Anterior cingulate cortex (tissue), 58 donors: ENCODE measurements at places on chromosomes 5 and 9.

DNA sequence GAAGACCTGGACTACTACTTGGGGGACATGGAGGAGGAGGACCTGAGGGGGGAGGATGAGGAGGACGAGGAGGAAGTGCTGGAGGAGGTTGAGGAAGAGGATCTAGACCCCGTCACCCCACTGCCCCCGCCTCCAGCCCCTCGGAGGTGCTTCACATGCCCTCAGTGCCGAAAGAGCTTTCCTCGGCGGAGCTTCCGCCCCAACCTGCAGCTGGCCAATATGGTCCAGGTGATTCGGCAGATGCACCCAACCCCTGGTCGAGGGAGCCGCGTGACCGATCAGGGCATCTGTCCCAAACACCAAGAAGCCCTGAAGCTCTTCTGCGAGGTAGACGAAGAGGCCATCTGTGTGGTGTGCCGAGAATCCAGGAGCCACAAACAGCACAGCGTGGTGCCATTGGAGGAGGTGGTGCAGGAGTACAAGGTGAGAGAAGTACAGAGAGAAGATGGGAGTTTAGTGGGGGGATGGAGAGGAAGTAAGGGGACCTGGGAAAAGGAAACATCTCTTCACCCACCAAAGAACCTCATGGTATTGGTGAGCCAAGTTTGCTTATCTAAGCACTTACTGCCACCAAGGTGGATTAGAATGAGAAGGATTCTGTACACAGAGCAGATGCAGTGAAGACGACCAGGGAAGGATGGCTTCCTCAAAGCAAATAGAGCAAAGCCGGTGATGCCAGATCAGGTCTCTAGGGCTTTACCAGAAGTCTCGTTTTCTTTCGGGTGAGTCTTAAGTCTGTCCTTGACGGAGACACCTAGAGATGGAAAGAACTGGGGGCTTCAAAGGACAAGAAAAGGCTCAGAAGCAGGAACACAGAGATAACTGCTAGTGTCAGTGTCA is 1.5 kb downstream of the TRIM41 start:
- no peak for DNase-seq

- no peak for DNase-seq
Measured at GRCh38 chr5:15957124-15957523, 222.5 kb downstream of the MARCHF11 start.

- DNase-seq: no peak
Measured at GRCh38 chr9:134636149-134636507, 5.5 kb upstream of the COL5A1 start.

DNA sequence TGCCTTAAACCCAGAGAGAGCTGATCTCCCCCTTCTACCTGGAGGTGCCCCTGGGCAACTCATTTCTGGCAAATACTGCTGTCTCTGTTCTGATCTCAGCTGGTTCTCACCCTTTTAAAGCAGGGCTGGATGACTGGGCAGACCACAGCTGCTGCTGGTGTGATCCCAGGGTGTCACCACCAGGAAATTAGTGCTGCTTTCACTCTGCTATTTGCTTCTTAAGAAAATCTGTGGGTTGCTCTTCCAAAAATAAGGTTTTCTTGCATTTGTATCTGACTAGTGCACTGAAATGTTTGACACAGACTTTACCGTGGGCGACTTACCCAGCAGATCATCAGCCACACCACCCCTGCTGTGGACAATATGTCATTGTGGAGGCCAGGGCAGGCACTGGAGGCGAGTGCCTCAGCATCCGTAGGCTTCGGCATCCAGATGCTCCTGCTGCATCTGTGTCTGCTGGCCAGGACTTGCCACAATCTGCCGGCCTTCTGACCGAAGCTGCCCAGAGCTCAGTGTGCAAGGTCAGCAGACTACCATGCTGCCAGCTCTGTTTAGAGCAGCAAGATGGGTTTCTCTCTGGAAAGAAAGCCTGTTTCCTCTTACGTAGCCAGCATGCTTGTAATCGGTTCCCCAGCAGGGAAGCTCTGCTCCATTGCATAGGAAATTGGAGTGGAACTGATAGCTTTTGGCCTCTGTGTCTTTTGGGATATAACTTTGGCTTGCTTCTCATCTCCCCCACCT is 13.6 kb downstream of the ARHGAP26 start:
- DNase-seq: no peak

DNA sequence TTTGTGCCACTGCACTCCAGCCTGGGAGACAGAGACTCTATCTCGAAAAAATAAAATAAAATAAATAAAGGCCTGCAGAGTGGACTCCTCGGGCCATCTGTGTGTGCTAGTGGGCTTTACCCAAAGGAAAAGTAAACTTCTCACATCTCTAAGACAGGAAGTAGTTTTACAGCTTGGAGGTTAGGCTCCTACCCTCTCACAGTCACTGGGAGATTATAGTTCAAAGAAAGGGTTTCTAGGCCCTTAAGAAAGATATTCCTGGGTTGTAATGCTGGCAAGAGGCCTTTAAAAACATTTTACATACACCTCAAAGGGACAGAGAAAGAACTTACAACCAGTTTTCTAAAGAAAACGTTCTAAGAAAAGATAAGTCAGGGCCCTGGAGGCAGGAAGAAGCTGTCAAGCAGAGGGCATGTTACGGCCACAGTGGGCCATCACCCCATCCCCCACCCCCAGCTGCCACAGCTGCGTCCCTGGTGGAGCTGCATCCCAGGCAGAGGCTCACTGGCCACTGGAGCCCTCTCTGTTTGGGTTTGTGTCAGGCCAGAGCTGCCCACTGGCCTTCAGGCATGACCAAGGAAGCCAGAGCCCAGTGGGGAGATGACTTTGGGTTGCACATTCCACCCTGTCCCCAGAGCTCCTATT is 78.1 kb upstream of the CDK20 start:
- DNase-seq: no peak

- no peak for DNase-seq
Measured at GRCh38 chr5:110262749-110263148, 463.7 kb downstream of the TMEM232 start.

DNA sequence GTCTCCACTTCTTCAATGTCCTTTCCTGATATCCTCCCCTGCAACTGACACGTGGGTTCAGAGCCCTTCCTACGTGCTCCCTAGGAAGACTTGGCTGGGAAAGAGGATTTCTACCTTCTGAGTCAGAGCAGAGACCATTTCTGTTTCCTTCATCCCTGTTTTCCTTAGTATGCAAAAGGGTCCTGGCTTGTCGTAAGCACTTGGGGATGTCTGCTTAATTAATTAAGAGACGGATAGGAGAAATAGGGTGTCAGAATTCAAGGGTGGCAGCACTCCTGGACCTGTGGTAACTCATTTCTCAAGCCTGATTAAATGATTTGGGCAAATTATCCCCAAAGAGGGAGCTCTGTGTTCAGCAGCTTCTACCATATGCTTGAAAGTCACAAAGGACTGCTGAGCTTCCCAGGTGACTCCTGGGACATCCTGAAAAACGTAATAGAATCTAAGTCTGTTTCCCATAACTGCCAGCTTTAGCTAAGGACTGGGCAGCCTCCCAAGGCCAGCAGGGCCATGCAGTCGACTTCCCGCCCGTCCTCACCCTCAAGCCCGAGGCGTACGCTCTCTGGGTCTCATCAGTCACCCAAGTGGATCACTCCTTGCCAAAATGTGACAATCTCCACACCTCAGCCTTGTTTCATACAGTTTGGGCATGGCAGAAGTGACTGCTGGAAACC is 20.5 kb downstream of the ABCA1 start:
- DNase-seq: no peak

- DNase-seq: no peak
Measured at GRCh38 chr5:1763548-1763911, 36.1 kb downstream of the MRPL36 start.

- no peak for DNase-seq
Measured at GRCh38 chr5:9781275-9781674, 151.1 kb upstream of the TAS2R1 start.

DNA sequence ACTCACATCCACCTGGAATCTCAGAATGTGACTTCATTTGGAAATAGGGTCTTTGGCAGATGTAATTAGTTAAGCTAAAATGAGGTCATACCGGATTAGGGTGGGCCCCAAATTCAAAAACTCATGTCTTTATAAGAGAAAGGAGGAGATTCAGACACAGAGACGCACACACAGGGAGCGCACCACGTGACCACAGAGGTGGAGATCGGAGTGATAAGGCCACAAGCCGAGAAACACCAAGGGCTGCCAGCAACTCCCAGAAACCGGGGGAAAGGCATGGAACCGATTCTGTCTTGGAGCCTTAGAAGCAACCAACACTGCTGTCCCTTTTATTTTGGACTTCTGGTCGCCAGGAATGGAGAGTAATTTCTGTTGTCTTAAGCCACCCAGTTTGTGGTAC is 31.8 kb upstream of the LMX1B start:
- no peak for DNase-seq

DNA sequence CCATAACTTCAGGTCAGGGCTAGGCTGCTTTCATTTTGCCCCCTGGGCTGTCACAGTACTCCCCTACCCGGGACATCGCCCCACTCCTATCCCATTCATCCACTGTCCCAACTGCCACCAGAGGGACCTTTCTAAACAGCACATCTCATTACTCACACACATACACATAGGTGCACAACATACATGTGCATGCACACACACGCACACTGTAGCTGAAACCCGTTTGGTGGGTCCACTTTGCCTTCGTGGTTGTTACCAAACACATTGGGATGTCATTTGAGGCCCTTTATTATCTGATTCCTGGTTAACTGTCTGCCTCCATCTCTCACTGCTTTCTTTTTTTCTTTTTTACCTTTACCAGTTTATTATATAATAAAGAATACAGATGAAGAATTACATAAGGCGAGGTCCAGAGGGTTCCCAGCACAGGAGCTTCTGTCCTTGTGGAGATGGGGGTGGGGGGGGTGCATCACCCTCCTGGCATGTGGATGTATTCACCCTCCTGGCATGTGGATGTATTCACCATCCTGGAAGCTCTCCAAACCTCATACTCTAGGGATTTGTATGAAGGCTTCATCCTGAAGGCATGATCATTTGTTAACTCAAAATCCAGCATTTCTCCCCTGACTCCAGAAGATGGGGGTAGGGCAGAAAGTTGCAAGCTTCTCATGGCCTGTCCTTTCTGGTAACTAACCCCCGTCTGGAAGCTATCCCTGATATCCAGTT is 186.0 kb downstream of the GOLPH3 start:
- DNase-seq: no peak

DNA sequence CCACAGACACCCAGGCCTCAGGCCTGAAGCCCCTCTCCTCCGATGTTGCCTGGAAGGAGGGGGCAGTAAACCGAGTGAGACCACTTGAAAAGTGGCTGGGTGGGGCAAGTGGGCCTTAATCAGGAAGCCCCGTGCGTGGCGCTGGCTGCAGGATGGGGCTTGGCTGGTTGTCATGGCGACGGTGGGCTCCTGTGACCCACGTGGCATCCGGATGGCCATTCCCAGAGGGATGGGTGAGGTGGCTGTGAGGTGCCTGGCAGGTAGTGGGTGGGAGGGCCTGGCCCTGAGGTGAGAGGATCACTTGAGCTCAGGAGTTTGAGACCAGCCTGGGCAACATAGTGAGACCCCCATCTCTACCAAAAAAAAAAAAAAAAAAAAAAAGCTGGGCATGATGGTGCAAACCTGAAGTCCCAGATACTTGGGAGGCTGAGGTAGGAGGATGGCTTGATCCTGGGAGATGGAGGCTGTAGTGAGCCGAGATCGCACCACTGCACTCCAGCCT is 5.2 kb downstream of the GPSM1 start:
- no peak for DNase-seq

DNA sequence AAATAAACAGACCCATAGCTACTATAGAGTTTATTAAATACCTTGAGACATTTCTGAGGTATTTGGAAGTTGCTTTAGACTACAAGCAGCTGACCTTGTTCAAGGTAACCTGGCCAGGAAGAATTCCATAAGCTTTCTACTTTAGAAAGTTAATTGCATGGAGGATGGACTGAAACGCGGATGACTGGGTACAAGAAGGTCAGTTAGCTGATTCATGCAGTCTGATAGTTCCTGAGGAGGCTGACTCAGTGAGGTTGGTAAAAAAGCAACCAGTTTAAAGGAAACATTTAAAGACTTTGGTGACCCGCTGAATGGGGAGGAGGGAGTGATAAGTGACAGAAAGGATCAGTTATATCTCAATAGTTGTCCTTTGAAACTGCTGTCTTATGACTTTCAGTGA is 670.1 kb upstream of the CDH9 start:
- DNase-seq: no peak

- DNase-seq: no peak
Measured at GRCh38 chr5:149719666-149720065, 10.4 kb upstream of the PPARGC1B start.

GRCh38 chr5:107968998-107969397 is 298.3 kb upstream of the EFNA5 start:
- no peak for DNase-seq

DNA sequence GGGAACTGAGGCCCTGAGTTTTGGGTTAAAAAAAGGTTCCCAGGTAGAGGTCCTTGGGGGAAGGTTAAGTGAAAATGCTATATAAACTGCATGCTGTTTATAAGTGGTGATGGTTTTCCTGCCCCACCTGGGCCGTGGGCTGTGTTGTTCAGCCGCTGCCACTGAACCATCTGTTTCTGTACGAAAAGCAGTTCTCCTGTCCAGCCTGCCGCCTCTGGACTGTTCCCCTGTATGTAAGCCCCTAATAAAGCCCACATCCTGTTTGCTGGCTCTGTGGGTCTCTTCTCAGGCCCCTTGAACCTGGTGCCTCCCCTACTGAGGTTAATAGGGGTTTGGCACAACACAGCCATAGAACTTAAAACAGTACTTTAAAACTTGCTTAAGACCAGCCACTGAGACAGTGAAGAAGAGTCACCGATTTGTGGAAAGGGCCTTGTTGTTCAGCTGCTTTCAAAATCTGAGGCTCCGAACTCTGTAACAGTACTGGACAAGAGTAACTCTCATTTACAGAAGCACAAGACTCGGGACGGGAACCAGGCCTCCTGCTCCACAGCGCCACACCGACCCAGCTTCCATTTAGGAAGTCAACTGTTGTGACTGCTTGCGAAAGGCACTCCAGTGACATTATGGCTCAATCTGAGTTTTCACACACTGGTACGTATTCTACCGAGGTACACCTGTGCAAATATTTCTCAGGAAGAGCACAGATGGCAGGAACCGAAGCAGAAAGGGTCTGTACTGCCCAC is 192.5 kb downstream of the CDK5RAP2 start:
- DNase-seq: no peak

DNA sequence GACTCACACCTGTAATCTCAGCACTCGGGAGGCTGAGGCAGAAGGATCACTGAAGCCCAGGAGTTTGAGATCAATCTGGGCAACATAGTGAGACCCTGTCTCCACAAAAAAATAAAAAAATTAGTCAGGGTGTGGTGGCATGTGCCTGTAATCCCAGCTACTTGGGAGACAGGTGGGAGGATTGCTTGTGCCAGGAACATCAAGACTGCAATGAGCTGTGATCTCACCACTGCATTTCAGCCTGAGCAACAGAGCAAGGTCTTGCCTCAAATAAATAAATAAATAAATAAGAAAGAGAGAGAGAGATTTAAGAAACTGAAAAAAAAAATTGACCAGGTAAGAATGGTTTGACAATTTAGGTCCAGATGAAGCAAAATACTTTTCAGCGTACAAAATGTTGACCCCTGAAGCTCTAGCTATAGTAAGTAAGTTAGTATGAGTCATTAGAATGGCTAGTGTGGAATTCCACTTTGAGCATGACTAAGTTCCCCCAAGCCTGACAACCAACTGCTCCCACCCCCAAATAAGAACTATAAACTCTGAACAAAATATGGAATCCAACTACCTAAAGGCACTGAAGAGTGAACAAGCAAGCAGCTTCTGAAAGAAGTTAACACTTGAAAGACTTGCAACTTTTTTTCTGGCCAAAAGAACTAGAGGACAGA is 217.8 kb upstream of the TLE4 start:
- DNase-seq: no peak
